ENCODE measurements at places on chromosomes 3 and 15.

- no peak for DNase-seq
These were observed 22.1 kb downstream of the ATP2B2 start for GRCh38 chr3:10483364-10483675.

- DNase-seq, result no peak
These were observed 76.1 kb upstream of the THBS1 start for GRCh38 chr15:39504808-39505207.

- no peak for DNase-seq
These were observed 62.4 kb downstream of the COL8A1 start for GRCh38 chr3:99700631-99701268.

DNA sequence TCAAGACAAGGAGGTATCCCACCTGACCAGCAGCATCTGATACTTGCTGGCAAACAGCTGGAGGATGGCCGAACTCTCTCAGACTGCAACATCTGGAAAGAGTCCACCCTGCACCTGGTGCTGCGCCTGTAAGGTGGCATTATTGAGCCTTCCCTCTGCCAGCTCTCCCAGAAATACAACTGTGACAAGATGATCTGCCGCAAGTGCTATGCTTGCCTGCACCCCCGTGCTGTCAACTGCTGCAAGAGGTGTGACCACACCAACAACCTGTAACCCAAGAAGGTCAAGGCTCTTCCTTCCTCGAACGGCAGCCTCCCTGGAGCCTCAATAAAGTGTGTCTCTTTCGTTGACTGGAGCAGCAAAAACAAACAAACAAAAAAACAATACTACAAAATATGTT lies 2.2 kb upstream of the SLC4A7 start:
- DNase-seq, result no peak

- DNase-seq, result no peak
These were observed 47.3 kb upstream of the TCF12 start for GRCh38 chr15:56871185-56871584.

DNA sequence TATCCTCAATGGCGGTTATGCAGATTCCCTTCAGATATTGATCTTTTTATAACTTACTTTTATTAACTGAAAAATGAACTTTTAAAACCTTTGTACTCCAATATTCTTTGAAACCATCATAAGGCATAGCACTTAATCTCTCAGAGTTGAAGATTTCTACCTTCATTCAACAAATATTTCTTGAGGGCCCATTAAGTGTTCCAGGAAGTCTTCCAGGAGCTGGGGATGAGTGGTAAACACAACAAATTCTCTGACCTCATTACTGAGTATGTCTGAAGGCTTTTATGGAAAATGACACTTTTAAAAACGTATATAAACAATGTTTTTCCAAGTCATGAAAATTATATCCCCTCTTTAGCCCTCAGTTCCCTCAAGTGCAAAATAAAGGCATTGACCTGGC lies 575.3 kb upstream of the IL12A start:
- no peak for DNase-seq

DNA sequence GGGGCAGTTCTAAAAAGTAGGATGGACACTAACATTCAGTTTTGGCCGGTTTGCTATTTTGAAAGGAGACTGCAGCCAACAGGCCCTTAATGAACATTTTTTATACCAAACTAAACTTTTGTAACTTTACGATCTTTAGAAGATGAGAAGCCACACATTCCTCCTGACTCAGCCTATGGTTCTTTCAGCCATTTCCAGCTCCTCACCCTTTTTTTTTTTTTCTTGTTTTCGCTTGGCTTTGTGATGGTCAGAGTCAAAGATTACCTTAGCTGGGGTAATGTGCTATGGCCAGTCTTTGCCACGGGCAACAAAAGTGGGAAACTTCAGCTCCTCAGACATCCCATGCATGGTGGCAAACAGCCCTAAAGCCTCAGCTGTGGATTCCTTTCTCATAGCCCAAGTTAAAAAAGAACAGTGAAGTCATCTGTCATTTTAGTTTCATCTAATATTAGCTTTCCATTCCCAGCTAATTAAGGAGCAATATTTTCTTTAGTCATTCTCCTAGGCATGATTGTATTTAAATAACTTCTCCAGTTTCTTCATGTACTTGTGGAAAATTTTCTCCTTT lies 368.7 kb downstream of the MFSD1 start:
- no peak for DNase-seq

Data from stimulated activated CD4-positive, alpha-beta T cell treated with anti-CD3 and anti-CD28 coated beads, Interleukin-1b, Interleukin-23, amount 100 ng/mL, for 24 hours (primary cell).